ENCODE measurements at places on chromosomes 6 and 20.
A peak's percentile ranks its signal among the peaks of the same experiment; 100 is the strongest.

DNA sequence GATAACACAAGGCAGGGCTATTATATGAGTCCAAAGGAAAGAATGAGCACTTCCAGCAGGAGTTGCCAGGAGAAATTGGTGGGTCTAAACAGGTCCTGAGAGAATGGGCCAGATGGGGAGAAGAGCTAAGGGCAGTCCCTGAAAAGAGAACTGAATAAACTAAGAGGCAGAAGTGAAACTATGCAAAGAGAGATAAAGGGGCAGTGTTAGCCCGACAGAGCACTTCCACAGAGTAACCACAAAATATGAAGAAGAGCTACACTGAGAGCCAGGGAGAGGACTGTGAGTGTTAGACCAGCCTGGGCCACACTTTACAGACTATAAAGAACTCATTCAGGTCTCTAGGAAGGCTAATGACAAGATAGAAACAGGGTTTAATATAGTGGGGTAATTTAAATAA is 43.8 kb downstream of the RALGAPA2 start:
- no peak for DNase-seq

GRCh38 chr6:28368522-28368921 is 18.8 kb downstream of the ZKSCAN3 start:
- DNase-seq, result no peak

- DNase-seq, result no peak
Measured at GRCh38 chr20:48877304-48877703, 44.2 kb upstream of the ARFGEF2 start.

DNA sequence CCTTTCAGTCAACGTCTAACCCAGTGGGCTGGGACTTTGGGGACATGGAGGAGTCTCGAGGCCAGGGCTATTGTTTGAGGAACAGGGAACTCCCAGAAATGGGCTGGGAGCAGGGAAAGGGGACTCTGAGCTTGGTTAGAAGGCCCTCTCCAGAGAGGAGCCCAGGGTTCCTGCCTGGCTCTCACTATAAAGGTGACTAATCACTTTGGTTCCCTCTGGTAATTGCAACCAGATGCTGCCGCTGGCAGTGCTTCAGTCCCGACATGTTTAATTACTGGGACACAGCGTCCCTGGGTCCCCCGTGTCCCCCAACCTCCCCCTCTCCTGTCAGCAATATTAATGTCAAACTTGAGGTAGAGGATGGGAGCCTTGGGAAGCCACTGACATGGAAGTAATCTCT is 5.0 kb upstream of the GDF5 start:
- DNase-seq, result no peak

DNA sequence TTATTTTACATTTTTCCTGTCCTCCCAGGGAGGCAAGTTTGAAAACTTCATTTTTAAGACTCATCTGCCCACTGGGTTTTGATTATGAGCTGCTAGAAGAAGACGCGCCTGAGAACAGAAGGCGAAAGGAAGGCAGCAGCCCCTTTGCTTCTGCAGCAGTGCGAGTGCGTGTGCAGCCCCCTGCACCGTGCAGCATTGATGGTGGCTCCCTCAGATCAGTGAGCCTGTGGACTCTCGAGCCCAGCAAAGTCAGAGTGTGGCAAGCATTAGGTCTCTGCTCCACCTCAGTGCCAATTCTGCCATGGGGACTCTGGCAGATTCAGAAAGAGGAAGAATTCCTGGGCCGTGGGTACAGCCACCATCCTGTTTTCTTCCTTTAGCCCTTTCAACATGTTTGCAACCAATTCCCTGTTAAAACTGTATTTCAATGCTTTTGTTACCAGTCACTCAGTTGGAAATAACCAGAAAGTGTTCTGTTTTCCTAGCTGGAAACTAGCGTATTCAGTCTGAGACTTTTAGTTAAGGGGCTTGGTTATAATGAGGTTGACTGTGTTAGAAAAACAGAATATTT is 134.8 kb upstream of the OGFRL1 start:
- no peak for DNase-seq

DNA sequence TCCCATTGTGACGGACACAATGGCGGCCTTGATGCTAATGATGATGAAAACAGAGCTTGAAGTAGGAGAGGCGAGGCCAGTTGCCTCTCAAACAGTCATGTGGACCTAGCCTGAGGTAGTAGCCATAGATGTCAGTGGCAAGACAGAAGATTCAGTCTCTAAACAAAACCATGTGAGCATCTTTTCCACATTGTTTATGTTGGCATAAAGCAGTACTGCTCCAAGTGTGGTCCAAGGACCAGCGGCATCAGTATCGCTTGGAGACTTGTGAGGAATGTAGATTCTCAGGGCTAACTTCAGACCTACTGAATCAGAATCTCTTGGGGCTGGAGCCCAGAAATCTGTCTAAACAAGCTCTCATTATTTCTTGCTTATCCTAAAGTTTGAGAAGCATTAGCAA is 312.8 kb upstream of the JAG1 start:
- no peak for DNase-seq

- no peak for DNase-seq
Measured at GRCh38 chr20:60132827-60133670, 174.8 kb downstream of the CDH26 start.

GRCh38 chr20:24808616-24809015 is 140.5 kb upstream of the CST7 start:
- no peak for DNase-seq

GRCh38 chr20:14838663-14839628 is 501.5 kb upstream of the FLRT3 start:
- DNase-seq, result no peak

GRCh38 chr6:136535017-136535765 is 15.0 kb downstream of the MAP7 start:
- DNase-seq, result no peak

DNA sequence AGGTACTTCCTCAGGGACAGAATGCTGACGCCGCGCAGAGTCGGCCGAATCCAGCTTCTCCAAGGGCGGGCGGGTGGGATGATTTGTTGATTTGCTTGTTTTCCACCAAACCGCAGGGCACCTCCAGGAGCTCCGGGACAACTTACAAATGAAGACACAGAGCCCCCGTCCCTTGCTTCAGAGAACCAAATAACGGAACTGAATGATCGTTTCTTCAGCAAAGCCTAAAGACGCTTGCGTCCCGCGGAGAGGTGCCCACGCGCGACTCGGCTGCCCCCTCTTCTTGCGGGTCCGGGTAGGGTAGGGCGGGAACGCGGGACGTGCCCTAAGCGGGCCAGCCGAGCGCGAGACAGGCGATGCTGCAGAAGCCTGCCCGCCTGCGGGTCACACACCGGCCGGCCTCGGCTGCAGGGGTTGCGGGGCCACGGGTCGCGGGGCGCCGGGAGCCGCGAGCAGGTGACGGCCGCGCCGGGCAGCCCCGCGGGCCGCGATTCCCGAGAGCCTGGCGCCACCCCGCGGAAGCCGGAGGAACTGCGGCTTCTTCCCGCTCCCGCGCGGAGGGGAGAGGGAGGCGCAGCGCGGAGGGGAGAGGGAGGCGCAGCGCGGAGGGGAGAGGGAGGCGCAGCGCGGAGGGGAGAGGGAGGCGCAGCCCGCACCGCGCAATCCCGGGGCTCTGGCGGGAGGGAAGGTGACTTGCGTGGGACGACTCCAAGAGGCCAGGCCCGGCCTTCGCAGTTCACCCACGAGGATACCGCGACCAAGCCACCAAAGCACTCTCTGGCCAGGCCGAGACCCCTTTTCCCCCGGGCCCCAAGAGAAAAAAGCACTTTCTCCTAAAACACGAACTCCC is 7.7 kb upstream of the FOXF2 start:
- peak; percentile 10 for DNase-seq

DNA sequence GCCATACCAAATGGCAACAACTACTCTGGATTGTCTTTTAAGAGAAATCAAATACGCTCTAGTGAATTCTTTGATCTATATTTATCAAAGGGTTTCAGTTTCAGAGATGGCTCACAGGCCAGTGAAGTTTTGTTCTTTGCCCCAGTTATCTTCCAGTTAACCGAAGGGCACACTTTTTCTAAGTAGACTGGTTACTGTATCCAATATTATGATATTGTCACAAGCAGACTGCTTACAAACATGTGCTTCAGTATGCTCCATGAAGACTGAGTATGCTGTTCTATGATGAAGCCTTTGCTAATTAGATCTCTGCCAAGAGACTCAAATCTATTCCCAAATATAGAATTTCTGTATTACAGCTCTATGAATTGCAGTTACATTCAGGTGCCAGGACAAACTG is 181.1 kb downstream of the REV3L start:
- DNase-seq, result no peak

GRCh38 chr6:47094241-47094925 is 52.3 kb upstream of the ADGRF1 start:
- DNase-seq, result no peak

GRCh38 chr20:64206614-64207013 is 42.4 kb downstream of the MYT1 start:
- DNase-seq, result no peak

- no peak for DNase-seq
Measured at GRCh38 chr20:44089987-44090674, 96.9 kb downstream of the JPH2 start.

DNA sequence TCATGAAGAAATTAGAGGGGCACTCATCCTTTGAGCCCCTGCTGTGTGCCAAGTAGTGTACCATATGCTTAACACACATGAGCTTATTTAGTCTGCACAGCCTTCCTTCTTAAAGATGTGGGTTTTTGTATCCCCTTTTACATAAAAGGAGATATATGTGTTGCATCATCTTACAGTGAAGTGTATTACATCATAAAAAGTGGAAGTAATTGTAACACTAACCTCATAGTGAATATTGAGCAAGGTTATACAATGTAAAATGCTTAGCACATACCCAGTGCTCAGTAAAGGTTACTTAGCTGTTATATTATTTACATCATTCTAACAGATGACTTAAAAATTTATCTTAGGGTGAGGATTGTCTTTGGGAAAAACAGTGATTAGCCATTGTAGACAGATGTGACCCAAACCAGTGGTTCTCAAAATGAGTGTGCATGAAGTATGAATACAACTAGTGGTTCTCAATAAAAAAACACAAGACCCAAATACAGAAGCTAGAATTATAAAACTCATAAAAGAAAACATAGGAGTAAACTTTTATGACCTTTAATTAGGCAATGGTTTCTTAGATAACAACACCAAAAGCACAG is 3.8 kb upstream of the PIGU start:
- DNase-seq, result no peak

DNA sequence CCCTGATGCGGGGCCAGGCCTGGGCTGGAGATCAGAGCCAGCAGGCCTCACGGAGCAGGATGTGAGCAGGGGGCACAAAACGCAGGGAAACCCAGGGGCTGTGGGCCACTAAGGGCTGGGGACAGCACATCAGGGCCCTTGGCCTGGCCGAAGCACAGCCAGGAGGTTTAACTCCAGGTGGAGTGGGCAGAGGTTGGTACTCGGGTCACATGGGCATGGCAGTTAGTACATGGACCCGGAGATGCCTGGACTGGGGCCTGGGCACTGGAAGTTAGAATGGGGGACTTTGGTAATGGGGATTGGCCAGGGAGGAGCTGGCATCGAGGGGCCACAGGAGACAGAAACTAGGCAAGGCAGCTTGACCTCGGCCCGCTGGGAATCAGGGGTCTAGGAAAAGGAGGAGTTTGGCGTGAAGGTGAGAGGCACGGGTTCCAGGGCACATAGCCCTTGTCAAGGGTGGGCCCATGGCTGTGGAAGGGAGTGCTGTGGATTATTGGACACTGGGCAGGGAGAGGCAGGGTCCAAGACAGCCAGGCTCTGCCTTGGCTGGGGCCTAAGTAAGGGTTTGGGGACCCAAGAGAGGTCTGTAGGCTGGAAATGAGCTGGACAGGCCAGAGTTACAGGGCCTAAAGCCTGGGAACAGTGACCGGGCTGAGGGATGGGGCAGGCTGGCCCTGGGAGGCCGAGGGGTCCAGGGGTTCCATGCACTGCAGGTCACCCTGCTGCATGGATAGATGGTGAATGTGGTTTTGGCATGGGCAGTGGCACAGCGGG is 41.6 kb upstream of the CD93 start:
- no peak for DNase-seq

DNA sequence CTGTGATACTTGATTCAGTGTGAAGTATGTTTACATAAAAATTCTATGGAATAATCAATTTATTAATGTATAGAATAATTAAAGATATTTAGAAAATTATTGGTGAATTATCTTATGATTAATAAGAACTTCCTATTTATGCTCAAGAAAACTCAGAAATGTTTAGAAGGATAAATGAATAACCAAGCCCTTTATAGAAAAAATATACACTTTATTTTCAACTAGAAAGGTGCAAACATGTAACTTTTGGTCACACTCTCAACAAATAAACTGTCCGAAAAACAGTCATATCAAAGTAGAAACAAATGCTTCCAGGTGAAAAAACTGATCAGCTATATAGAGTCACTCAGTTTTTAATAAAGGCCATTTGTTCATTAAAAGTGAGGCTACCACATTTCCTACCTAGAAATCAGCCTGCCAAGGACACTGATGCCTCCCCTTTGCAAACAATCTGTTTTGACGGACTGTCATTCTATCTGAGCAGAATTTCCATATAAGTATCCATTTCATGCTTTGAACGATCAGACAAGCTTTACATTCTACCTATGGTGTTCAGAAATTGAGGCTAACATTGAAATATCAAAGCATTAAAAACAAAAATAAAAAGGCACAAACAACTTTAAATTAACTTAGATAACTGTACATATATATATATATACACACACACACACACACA is 3.0 kb downstream of the CCN2 start:
- no peak for DNase-seq

DNA sequence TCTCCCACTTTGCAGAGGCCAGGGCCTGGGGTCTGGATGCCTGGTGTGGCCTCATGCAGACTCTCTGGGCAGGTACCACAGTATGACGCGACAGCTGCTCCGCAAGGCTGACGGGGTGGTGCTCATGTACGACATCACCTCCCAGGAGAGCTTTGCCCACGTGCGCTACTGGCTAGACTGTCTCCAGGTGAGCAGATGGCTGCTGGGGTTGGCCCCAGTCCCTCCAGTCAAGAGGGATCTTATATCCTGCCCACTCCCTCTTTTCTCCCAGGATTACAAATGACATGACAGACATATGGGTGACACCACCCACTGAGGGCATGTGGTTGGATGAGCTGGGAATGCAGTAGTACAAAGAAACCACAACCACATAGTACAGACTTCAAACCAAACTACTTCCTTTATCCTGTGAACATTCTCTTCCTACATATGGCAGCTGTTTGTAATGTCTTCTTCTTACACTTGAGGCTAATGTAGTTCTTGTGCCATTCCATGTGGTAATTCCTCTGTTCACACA is 29.9 kb downstream of the RAB44 start:
- DNase-seq, result no peak

DNA sequence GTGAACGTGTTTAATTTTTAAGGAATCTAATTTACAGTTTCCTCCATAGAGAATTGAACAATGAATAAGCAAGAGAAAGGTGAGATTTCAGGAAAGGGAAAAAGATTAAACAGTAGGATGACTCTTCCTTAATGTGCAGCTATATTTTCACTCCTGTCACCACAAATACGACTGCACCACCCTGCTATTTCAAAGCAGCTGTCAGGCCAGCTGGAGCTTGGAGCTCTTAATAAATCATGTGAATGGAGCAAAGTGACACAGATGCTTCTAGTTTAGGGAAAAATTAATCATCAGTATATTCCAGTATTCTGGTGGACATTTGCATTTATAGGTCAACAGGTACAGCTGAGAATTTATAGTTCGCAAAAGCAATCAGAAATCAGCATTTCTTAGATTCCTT is 56.5 kb upstream of the PKIB start:
- no peak for DNase-seq

- no peak for DNase-seq
Measured at GRCh38 chr6:170383466-170384035, 77.0 kb downstream of the FAM120B start.
